Kidney tubule cell (primary cell): ENCODE measurements at places on chromosomes 3 and 15.

DNA sequence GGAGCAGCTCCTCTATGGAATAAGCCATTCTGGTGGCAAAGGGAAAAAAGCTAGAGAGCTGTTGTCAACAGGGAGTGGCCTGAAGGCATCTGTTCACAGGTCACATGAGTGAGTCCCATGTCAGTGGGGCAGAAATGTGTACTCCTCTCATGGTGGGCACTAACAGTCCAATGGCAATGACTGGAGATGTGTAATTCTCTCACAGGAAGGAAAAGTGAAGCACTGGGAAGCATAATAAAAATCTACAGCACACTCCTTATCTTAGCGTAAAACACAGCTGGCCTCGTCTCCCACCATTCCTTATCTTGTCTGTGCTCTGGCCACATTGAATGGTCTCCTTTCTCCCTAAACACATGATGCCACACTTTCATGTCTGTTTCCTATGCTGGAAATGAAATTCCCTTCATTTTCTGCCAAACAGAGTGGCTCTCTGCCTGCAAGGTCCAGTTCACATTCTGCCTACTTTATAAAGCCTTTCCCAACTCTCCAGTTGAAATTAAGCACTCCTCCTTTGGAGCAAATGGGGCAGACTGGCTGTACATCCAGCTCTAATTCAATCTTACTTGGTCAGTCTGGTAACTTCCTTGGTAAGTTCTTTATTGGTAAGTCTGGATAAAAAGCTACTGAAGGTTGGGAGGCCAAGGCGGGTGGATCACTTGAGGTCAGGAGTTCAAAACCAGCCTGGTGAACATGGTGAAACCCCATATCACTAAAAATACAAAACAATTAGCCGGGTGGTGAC is 139.8 kb downstream of the RPL22L1 start:
- DNase-seq, result no peak

DNA sequence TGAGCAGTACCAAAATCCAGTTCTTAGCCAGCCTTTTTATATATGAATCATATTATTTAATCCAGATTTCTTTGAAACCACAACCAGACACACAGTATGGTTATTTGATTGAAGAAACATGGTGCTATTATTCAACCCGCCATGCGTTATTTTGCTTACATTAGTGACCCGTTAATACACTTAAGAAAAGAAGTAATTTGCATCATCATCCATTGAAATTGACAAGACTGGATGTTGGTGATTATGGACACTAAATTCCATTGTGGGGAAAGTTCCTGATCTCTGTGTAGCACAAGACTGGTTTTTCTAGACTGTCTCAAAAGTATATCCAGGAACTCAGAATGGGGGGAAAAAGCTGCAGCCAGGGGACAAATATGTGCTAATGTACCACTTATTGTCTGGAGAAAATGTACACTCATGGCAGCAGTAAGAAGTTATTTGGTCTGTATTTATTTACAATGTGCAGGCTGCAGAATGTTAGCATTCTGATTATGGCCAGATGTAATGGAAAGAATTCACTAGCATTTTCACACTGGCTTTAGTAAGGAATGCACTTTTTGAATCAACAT is 80.3 kb downstream of the FILIP1L start:
- no peak for DNase-seq

- DNase-seq, result no peak
Measured at GRCh38 chr15:64779630-64780029, 4.2 kb upstream of the RBPMS2 start.

DNA sequence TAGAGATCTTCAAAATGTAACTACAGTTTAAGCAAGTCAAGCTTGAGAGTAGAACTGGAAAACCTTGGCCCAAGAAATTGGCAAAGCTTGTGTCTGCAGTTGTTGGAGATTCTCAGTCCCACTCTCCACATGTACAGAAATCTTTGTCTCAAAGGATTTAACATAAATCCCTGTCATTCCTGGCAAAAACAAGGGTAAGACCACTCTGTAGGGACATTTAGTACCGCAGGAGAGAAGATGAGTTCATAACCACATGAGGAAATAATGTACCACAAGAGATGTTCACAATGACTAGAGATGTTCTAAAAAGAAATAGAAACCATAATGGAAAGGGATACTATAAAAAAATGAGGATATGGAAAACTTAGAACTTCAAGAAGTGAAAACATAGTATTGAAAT is 73.7 kb downstream of the RAB7A start:
- no peak for DNase-seq

GRCh38 chr15:49037546-49037940 is 8.7 kb downstream of the SECISBP2L start:
- DNase-seq, result peak; percentile 9
